ENCODE measurements at places on chromosomes 2 and 18. TPM values are rescaled to one million over a fixed set of nuclear protein-coding genes. Genes with fewer than 3 reads are reported as not detected.

DNA sequence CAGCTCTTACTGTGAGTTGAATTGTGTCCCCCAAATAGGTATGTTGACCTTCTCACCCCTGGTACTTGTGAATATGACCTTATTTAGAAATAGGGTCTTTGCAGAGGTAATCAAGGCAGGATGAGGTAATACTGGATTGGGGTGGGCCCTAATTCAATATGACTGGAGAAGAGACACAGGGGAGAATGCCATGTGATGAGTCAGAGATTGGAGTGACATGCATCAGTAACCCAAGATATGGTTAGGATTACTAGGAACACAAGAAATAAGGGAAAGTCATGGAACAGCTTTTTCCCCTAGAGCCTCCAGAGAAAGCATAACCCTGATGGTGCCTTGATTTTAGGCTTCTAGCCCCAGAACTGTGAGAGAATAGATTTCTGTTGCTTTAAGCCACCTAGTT lies 37.0 kb upstream of the ATP5MC3 start:
- no peak for DNase-seq

DNA sequence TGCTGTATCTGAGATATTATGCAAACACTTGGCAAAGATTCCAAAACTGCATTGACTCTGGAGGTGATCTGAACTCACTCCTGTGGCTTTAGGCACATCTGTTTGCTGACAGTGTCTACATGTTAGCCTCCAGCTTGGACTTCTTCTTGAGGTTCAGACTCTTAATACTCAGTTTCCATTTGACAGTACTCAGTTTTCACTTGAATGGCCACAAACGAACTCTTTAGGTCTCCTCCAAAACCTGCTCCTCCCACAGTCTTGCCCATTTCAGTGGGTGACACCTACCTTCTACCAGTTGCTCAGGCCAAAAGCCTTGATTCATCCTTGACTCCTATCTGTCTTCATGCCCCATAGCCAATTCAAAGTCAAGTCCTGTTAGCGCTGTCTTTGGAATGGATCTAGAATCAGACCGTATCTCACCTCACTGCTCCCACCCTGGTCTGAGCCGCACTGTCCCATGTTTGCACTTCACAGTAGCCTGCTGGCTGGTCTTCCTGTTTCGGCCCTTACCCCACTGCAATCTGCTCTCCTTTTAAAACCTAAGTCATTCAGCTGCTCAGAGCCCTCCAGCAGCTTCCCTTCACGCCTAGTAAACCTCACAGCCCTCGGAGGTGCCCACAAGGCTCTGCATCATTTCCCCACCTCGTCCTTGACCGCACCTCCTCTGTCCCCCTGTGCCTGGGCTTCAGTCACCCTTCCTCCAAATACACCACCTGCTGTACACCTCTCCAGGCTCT lies 10.5 kb downstream of the ATG16L1 start:
- no peak for DNase-seq

- no peak for DNase-seq
Observed at GRCh38 chr2:46326231-46326980, 29.2 kb downstream of the EPAS1 start.

The GAREM2 gene
- 0.06 TPM for total RNA-seq

DNA sequence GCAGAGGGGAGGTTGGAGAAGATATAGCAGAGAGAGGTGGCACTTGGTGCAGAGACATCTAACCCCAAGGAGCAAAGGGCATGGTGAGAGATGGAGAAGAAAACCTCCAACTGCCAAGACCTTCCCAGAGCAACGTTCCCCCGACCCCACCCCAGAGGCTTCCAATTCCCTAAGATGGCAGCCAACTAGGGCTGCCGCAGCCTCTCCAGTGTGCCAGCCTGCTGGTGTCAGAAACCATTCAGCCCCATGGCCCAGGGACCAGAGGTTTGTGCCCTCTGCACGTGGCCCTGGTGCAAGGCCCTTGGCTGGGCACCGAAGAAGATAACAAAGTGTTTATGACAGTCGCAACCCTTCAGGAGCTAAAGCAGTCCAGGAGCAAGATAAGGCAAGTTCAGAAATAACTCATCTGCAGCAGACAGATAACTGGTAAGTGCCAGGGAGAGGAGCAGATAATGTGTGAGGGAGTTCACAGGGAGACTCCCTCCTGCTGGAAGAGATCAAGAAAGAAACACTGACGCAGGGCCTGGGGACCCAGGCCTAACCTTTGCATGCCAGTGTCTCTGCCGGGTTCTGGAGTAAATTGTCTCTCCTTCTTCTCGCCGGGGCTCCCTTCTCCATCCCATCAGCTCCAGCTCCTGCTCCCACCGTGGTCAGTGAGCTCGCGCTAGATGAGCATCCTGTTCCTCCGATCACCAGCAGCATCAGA lies 66.1 kb upstream of the ID2 start:
- DNase-seq, result no peak

DNA sequence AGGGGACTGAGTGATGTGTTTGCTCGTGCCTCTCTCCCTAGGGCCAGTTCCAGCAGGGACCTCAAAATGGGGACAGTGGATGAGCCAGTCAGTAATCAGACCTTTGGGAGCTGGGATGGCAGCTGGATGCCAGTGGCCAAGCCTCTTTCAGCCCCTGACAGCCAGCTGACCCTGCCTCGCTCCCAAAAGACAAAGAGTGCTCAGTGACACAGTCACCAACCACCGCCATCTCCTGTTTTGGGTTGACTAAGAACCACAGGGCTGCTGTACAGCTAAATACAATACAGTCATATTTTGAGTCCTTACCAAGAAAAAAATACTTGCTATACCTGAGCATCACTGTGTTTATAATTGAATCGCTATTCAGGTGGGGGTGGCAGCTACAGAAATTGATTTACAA lies 75.7 kb downstream of the POU3F3 start:
- no peak for DNase-seq

The GAL3ST2 gene
- not detected for total RNA-seq

- no peak for DNase-seq
Observed at GRCh38 chr2:130302164-130302886, 40.4 kb upstream of the IMP4 start.

GRCh38 chr2:86787736-86788135 lies 3.0 kb downstream of the CD8A start:
- no peak for DNase-seq

- peak; percentile 21 for DNase-seq
Observed at GRCh38 chr2:61471905-61472805, 1.3 kb upstream of the USP34 start.
